Kidney glomerular epithelial cell (primary cell): ENCODE measurements at places on chromosomes 7 and 10.
A peak's percentile ranks its signal among the peaks of the same experiment; 100 is the strongest.

DNA sequence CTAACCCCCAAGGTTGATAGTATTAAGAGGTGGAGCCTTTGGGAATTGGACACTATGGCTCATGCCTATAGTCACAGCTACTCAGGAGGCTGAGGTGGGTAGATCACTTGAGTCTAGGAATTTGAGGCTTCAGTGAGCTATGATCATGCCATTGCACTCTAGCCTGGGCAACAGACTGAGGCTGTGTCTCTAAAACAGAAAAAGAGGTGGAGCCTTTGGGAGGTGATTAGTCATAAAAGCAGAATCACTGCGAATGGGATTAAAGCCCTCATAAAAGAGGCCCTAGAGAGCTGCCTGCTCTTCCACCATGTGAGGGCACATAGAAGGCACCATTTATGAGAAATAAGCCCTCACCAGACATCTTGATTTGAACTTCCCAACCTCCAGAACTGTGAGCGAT is 81.9 kb downstream of the SKAP2 start:
- no peak for DNase-seq

- DNase-seq = no peak
Observed at GRCh38 chr10:125779403-125780327, 4.0 kb upstream of the MMP21 start.

- DNase-seq = no peak
Observed at GRCh38 chr10:43259213-43259991, 7.5 kb downstream of the RASGEF1A start.

GRCh38 chr7:103119791-103120291 is 29.1 kb downstream of the NAPEPLD start:
- DNase-seq = no peak

DNA sequence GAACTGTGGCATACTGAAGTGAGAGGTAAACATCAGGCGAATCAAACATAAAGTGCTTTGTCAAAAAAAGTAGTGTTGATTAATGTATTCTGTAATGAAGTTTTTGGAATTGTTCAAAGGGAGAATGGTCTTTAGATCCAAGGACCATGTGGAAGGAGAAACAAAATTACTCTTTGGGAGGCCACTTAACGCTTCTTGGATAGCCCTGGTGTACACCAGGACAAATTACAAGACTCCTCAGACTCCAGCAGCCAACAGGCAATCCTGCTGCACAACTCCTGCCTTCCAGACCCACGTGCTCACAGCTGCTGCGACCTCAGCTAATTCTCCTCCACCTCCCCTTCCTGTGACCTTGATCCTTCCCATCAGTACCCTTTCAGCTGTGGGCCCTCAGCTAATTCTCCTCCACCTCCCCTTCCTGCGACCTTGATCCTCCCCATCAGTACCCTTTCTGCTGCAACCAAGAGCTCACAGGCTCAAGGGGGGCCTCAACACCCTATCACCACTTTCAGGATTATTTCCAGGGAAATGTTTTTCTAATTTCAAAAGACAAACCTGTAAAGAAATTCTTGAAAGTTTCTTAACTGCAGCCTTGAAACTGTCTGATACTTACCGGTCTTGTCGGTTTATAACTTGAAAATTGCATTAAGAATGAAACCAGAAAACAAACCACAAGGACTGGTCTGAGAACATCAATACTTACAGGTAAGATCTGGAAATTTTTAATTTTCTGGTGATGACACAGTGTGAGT is 29.7 kb upstream of the DDC start:
- DNase-seq = no peak

DNA sequence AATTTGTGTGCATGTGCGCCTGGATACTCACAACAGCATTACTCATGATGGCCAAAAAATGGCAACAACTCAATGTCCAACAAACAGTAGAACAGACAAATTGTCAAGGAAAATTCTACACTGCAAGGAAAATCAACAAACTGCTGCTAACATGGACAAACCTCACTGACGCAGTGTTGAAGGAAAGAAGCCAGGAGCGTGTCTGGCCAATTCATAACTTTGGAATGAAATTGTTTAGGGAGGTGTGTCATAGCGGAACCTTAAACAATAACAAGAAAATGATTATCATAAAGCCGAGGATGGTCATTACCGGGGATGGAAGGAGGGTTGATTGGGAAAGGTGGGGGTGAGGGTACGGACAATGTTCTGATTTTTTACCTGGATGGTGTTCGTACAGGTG is 29.1 kb downstream of the ALOX5 start:
- no peak for DNase-seq

- no peak for DNase-seq
Observed at GRCh38 chr10:69446229-69446628, 5.0 kb upstream of the TSPAN15 start.

DNA sequence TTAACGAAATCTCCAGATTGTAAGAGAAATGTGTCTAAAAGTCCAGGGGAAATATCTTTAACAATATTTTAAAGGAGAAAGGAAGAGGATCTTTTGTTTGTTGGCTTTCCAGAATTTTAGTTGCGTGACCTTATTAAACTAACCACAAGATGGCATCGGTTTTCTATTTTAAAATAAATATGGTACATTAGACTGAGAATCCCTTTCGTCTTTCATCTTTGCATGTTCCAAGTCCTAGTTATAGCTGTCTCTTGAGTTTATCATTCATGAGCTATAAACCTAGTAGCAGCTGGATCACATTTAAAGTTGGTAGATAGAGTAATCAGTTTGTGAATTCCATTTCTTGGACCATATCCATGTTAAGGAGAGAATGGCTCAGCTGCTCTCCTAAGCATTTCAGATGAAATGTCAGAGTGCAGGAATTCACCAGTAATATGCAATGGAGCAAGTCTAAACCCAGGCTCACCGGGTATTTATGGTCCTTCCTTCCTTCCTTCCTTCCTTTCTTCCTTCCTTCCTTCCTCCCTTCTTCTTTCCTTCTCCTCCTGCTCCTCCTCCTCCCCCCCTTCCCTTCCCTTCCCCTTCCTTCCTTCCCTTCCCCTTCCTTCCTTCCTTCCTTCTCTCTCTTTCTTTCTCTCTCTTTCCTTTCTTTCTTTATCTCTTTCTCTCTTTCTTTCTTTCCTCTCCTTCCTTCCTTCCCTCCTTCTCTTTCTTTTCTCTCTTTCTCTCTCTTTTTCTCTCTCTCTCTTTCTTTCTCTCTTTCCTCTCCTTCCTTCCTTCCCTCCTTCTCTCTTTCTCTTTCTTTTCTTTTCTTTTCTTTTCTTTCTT is 57.8 kb upstream of the RAB18 start:
- peak; percentile 28 for DNase-seq

- no peak for DNase-seq
Observed at GRCh38 chr7:74226633-74227032, 16.8 kb downstream of the LAT2 start.
